ENCODE measurements at places on chromosomes 6 and 20.

GRCh38 chr20:6829510-6830116 lies 62.1 kb downstream of the BMP2 start:
- DNase-seq, result no peak

DNA sequence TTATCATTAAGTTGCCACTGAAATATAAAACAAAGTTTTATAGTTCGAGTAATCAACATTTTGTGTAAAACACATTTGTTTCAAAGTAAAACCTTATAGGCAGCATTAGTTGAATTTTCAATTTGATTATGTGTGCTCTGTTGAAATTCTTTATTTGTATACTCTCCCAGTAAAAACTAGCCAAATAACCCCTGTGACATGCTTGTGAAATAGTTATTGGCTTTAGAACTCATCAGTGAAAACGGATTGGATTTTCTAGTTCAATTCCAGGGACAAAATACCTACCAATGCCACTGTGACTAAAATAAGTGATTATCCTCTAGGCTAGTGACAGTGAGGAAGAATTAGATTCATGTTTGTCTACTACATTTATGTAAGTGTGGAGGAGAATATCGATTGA lies 212.9 kb downstream of the TMEM200A start:
- no peak for DNase-seq

DNA sequence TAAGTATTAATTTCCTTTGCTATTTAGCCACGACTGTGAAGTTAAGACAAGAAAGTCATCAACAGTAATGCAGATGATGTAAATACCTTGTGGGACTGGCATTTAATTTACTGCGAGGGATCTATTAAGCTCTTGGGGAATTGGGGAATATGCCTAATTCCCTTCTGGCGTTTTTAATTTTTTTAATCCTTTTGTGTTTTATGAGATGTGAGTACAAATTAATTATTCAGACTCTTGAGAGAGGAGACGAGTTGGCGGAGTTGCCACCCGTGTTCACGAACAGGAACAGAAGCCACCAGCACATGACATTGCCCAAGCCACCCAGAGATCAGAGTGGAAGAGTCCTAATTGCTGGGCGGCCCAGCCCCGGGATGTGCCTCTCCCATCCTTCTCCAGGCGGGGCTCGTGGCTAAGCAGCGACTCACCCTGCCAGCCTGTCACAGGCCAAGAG lies 533 bp upstream of the CRYBG1 start:
- DNase-seq, result no peak

DNA sequence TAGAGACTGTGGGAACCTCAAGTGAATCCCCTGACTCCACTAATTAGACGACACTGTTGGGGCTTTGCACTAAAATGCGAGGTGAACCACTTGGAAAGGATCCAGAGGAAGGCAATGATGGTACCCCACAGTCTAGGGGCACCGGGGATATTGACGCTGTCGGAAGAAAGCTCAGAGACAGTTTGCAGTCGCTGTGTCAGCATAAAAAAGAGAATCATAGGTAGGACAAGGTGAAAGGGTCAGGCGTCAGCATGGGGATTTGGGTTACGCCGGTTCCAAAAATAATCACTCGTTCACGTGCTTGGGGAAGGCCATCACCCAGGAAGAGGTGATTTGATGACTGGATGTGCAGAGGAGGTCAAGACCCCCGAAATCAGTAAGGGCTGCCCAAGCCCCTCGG lies 598.0 kb upstream of the NOX3 start:
- DNase-seq, result no peak

GRCh38 chr6:45812922-45813321 lies 202.7 kb downstream of the CLIC5 start:
- DNase-seq, result no peak
